ENCODE measurements at places on chromosomes 5 and 9.
A peak's percentile ranks its signal among the peaks of the same experiment; 100 is the strongest.

DNA sequence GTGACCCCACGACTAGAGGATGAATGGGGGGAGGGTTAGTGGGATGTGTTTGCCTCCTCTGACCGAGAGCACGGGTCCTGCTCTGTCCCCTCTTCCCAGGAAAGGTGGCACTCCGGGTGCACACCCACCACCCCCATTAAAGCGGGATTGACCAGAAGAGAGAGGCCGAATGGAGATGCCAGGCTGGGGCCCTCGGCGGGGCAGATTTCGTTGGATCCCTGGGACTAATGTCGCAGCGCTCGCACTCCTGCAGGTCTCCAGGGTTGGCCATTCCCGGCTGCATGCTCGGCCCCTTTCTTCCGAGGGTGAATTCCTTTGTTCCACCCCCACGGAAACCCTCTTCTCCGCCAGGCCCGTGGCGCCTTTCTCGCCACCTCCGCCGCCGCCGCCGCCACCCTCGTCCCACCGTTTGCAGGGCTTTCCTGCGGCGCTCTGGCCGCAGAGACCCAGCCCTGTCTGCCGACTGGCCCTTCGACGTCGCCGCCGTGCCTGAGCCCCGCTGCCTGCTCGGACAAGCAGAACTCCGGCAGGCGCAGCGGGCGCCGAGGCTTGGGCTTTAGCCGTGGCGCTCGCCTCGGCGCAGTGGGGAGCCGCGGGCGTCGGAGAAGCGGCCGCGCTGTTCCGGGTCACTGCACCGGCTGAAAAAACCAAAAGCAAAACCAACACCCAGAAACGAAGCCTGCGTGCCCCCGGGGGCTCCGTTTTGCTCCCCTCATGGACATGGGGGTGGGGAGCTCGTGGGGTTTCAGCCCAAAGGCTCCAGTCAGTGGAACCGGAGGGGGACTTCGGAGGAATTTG lies 11.8 kb downstream of the LMX1B start:
- DNase-seq: peak; percentile 53

DNA sequence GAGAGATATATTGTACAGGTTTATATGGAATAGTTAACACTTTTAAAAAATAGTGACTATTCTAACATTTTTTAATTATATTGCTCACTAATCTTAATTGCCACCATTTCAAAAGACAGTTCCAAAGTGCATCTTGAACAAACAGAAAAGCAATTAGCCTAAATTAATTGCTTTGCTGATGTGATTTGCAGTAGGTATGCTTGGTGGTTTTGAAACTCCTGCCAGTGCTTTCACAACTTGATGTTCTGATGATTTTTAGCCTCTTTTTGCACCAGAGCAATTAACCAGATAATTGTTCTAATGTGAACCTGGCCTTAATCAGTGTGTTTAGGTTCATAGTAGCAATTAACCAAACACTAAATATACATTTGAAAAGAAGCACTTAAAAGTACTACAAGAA lies 207.6 kb downstream of the FBXL17 start:
- DNase-seq: no peak

GRCh38 chr5:128965638-128966302 lies 482 bp downstream of the SLC27A6 start:
- DNase-seq: no peak

- DNase-seq: no peak
Observed at GRCh38 chr5:61614606-61615005, 282.5 kb downstream of the ZSWIM6 start.

DNA sequence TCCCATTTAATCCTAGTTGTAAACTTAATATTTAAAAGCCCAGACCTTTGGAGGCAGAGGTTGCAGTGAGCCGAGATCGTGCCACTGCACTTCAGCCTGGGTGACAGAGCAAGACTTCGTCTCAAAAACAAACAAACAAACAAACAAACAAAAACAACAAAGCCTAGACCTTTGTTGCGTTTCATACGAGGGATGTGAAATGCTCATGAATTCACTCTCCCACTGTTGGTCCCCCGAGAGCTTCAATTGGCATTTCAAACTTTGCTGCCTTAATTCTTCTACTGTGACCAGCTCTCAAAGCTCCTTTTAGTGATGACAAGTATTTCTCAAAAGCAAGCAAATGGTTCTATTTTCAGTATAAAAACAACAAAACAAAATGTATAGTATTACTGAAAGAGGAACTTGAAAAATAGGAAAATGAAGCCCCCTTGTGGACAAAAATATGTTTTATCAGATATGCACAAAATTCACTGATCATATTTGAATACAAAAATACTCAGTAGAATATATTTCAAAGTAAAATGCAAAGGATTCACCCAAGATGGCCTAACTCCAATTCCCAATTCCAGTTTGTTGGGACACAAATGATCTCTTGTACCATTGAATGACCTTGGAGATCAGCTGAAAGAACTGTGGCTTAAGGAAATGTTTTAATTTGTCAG lies 140.4 kb downstream of the ESM1 start:
- DNase-seq: peak; percentile 76

GRCh38 chr9:105039175-105039799 lies 111.3 kb upstream of the ABCA1 start:
- DNase-seq: no peak

- DNase-seq: no peak
Observed at GRCh38 chr5:100790170-100790665, 112.9 kb downstream of the ST8SIA4 start.

GRCh38 chr9:25864509-25864908 lies 186.3 kb upstream of the TUSC1 start:
- no peak for DNase-seq

- DNase-seq: no peak
Observed at GRCh38 chr5:129359450-129359849, 100.6 kb upstream of the ADAMTS19 start.

DNA sequence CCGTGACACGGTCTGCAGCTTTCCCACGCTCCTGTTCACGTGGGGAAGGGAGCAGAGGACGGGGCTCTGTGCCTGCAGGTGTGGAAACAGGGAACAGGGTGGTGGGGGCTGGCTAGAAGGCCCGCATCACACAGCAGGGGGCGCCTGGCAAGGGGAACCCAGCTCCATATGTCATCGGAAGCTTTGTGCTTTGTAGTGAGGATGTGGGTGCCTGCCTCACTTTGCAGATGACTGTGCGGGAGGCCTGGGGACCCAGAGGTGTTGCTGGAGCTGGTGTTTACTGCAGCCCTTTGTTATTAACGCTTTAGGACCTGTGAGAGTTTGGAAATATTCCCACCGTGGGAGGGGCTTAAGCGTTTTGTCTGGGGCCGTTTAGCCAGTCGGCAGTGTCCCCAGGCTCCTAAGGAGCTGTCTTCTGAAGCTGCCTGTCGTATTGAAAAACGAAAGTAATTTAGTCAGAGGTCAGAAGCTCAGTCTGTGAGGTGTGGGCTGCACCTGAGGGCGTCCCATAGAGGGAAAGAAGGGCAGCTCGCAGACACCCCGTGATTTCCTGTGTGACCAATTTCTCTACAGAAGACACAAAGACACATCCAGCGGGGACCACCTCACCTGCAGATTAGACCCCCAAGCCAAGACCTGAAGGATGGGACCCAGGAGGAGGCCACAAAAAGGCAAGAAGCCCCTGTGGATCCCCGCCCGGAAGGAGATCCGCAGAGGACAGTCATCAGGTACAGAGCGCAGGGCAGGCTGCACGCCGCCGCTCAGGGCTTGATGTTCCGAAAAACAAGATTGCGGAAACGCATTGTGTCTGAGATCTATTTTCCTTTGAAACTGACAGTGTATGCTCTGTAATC lies 9.1 kb downstream of the MAN1B1 start:
- DNase-seq: peak; percentile 70

GRCh38 chr5:61307611-61308010 lies 24.4 kb upstream of the ZSWIM6 start:
- DNase-seq: no peak

- DNase-seq: no peak
Observed at GRCh38 chr9:124062172-124062571, 50.6 kb downstream of the LHX2 start.

GRCh38 chr5:111855356-111855755 lies 98.4 kb upstream of the NREP start:
- DNase-seq: no peak

- DNase-seq: no peak
Observed at GRCh38 chr9:130088051-130088450, 34.3 kb downstream of the GPR107 start.

- DNase-seq: no peak
Observed at GRCh38 chr5:16049761-16050160, 129.8 kb downstream of the MARCHF11 start.

- no peak for DNase-seq
Observed at GRCh38 chr5:136191304-136192014, 1.5 kb downstream of the SMIM32 start.

GRCh38 chr5:67123819-67124218 lies 72.8 kb downstream of the CD180 start:
- no peak for DNase-seq

DNA sequence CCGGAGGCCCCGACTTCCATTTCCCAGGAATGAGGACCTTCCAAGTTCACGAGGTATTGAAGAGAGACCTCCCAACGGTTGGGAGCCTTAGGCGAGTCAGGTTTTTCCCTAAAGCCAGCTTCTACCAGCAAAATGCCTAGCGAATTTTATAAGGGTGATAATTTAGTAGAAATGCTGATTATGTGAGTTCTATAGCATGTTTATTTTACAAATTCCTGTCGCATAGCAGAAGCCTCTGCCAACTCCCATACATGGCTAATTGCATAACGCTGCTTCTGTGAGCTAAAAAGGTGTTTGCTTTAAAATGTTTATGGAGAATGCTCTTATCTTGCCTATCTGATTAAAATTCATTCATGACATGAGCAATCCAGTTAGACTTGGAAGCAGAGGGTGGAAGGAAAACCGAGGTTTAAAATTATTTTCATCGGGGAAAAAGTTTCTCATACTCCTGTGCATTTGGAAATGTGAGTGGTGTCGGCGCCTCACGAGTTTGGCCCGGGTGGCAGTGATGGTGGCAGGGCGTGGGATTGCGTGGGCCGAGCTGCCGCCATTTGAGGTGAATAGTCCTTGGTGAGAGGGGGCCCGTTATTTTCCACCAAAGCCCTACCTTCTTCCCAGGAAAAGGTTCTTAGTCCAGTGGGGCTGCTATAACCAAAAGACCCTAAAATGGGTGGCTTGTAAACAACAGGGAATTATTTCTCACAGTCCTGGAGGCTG lies 104.4 kb upstream of the FCN2 start:
- no peak for DNase-seq

GRCh38 chr5:86864051-86864450 lies 246.3 kb downstream of the COX7C start:
- no peak for DNase-seq

GRCh38 chr5:147464211-147464610 lies 45.7 kb downstream of the DPYSL3 start:
- DNase-seq: no peak

DNA sequence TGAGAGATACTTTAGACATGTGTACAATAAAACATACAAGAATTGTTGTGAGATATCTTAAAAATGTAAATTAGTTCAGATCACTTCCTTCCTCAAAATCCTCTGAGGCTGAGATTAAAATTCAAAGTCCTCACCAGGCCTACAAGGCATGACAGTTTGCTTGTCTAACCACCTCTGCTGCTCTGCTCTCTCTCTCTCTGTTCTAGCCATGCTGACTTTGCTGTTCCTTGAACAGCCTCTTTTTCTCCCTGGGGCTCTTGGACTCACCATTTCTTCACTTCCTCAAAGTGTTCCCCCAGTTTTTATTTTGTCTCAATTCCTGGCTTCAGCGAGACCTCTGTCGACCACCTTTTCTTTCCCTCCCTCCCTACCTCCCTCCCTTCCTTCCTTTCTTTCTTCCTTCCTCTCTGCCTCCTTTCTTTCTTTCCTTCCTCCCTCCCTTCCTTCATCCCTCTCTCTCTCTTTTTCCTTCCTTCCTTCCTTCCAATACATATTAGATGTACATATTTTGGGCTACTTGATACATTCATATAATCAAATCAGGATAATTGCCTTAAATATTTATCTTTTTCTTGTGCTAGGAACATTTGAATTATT lies 27.0 kb downstream of the CATSPER3 start:
- DNase-seq: peak; percentile 40

DNA sequence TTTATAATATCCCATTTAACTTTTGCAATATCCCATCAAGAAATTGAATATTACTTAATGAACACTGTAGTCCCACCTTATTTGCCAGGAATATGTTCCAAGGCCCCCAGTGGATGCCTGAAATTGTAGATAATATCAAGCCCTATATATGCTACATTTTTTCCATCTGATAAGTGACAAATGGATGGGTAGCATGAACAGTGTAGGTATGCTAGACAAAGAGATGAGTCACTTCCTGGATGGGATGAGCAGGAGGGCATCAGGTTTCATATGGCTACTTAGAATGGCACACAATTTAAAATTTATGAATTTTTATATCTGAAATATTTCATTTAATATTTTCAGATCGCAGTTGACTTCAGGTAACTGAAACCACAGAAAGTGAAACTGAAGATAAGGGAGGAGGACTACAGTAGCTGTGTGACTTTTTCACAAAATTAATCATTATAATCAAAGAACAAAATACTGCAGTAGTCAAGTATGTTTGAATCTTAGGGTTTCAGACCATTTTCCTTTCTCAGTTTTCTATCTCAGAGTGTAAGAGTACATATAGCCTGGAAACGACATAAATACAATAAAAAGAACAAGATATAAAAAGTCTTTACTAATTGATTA lies 636.4 kb upstream of the ARRDC3 start:
- no peak for DNase-seq

GRCh38 chr9:9783711-9784110 lies 829.1 kb downstream of the PTPRD start:
- DNase-seq: no peak

- DNase-seq: no peak
Observed at GRCh38 chr9:68707801-68708488, 2.9 kb downstream of the PIP5K1B start.

Measured in B cell (primary cell).